ENCODE measurements at places on chromosomes 5 and 9.

DNA sequence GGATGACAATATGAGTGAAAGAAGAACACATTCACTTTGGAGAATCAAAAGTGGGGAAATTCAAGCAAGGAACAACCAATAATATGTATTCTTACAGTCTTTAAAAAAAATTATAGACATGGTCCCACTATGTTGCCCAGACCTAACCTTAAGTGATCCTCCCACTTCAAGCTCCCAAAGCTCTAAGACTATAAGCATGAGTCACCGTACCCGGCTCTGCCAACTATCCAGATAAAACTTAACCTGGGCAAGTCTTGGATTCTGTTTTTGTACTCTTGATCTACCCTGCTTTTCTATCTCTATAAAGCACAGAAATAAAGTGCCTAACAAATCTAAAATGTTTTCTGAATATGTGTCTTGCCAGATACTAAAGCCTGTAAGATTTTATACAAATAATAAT lies 30.9 kb downstream of the CEMIP2 start:
- peaks cover 7% of the 10 kb centered on the region for H3K4me1 ChIP-seq
- no peak overlapping the region for H3K4me3 ChIP-seq
- peaks cover 93% of the 10 kb centered on the region for H3K36me3 ChIP-seq
- no peak for DNase-seq
- no peaks in the 10 kb centered on the region for H3K27me3 ChIP-seq

GRCh38 chr9:98199388-98200033 lies 7.1 kb upstream of the CORO2A start:
- no peak overlapping the region for H3K4me3 ChIP-seq
- no peaks in the 10 kb centered on the region for H3K27me3 ChIP-seq
- no peak overlapping the region for H3K27ac ChIP-seq
- H3K36me3 ChIP-seq, result peaks cover 3% of the 10 kb centered on the region
- DNase-seq, result no peak

DNA sequence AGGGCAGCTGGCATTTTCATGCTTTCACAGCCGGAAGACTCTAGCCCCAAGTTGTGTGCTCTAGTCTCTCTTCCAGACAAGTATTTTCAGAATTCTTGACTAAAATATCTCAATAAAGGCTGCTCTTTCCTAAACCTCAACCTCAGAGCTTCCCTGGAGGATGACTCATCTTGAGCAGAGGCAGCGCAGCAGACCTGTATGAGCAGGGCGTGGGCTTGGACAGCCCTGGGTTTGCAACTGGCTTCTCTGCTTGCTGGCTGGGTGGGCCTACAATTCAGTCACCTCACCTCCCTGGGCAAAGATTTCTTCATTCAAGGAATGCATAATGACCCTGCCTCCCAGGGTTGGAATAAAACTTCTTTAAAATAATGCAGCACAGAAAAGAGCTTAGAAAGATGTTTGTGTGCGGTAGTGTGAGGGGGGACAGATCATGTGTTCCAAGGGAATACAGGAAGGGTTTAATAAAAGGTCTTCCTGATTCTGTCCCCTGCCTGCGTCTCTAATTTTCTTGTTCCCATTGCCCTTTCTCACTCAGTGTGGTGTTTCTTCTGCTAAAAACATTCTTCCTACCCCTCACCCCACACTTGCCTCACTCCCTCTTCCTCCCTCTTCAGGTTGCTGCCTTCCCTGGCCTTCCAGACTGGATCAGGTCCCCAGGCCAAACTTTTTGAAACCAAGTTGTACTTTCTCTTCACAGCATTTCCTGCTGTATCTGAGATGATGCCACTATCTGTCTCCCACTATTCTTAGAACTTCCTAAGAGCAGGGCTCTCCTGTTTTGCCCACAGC lies 39.4 kb upstream of the MAP1B start:
- H3K36me3 ChIP-seq, result no peaks in the 10 kb centered on the region
- no peaks in the 10 kb centered on the region for H3K4me1 ChIP-seq
- no peak for DNase-seq
- peaks cover 66% of the 10 kb centered on the region for H3K27me3 ChIP-seq
- H3K27ac ChIP-seq, result no peak overlapping the region

- H3K4me3 ChIP-seq, result no peak overlapping the region
- H3K4me1 ChIP-seq, result peaks cover 4% of the 10 kb centered on the region
- no peaks in the 10 kb centered on the region for H3K36me3 ChIP-seq
- DNase-seq, result no peak
- H3K27me3 ChIP-seq, result no peaks in the 10 kb centered on the region
- H3K27ac ChIP-seq, result no peak overlapping the region
These were observed 97.6 kb downstream of the GADD45G start for GRCh38 chr9:89702401-89702800.

- H3K27me3 ChIP-seq, result peaks cover 7% of the 10 kb centered on the region
- peaks cover 18% of the 10 kb centered on the region for H3K4me1 ChIP-seq
- peaks cover 4% of the 10 kb centered on the region for H3K36me3 ChIP-seq
- H3K27ac ChIP-seq, result no peak overlapping the region
- H3K4me3 ChIP-seq, result no peak overlapping the region
These were observed 229.9 kb upstream of the MAP3K1 start for GRCh38 chr5:56585461-56585860.

DNA sequence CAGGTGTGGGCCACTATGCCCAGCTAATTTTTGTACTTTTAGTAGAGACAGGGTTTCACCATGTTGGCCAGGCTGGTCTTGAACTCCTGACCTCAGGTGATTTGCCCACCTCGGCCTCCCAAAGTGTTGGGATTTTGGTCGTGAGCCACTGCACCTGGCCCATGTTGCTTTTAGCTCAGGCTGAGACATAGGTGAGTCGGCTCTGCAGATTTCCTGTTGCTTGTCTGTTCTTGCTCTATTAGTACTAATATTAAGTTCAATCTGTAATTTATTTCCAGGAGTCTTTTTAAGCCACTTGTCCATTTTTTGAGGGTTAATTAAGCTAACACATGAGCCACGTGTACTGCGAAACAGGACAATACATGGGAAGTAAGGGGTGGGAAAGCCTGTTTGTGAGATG lies 21.4 kb upstream of the BASP1 start:
- no peak overlapping the region for H3K4me3 ChIP-seq
- H3K27ac ChIP-seq, result no peak overlapping the region
- DNase-seq, result no peak
- H3K27me3 ChIP-seq, result no peaks in the 10 kb centered on the region
- peaks cover 3% of the 10 kb centered on the region for H3K36me3 ChIP-seq

DNA sequence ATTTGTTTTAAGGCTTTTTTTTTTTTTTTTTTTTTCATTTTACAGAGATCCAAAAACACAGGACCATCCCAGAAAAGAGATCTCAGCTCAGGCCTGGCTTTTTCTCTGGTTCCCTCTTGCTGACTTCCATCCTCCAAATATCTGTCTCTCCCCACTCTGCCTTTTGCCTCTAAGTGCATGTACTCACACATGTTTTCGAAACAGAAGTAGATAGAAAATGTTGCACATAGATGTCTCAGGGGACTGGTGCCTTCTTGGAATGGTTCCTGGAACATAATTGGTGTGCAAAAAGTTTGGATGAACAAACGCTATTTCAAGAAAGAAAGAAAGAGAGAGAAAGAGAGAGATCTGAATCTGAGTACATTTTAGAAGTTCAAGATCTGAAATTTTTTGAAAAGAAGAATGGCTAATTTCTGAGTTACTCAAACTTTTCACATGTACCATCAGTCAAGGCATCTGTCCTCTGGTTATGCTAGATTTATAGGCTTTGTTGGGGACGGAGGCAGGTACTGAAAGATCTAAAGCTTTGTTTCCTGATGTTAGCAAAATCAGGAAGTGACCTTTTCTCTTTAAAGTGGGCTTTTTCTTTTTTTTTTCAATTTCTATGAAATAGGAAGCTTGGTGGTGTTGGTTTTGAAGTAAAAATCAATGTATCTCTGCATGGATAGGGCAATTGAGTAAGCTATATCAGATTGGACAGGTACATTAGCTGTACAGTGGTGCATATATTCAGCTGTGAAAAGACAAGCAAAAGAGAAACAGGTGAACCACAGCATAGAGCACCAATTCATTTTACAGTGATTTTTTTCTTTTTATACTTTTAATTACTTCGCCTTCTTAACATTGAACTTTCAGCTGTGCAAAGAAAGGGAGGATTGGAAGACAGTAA lies 8.5 kb upstream of the TNFSF8 start:
- no peaks in the 10 kb centered on the region for H3K36me3 ChIP-seq
- peak overlapping the region; percentile 1 for H3K27ac ChIP-seq
- no peak for DNase-seq
- no peak overlapping the region for H3K4me3 ChIP-seq

GRCh38 chr9:27355166-27355565 lies 58.2 kb upstream of the EQTN start:
- H3K4me3 ChIP-seq, result no peak overlapping the region
- no peaks in the 10 kb centered on the region for H3K27me3 ChIP-seq
- H3K27ac ChIP-seq, result no peak overlapping the region
- H3K36me3 ChIP-seq, result no peaks in the 10 kb centered on the region
- no peak for DNase-seq
- peaks cover 6% of the 10 kb centered on the region for H3K4me1 ChIP-seq

- no peak overlapping the region for H3K4me3 ChIP-seq
- no peaks in the 10 kb centered on the region for H3K27me3 ChIP-seq
- no peaks in the 10 kb centered on the region for H3K36me3 ChIP-seq
- H3K27ac ChIP-seq, result no peak overlapping the region
- no peak for DNase-seq
These were observed 330.6 kb downstream of the ACTL7B start for GRCh38 chr9:108525186-108525585.

DNA sequence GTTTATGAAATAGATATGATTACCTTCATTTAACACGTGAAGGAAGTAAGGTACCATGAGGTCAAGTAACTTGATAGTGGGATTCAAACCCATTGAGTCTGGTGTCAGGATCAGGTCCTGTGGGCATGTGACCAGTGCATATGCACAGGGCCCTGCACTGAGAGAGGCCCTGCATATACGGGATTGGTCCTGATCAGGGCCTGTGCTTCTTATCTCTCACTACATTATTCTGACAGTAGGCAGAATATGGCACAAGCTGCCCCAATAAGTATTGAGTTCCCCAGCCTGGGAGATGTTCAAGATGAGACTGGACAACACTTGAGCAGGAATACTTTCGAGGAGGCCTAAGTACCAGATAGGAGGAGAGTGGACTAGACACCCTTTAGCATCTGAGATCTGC lies 44.0 kb downstream of the GALNT10 start:
- no peaks in the 10 kb centered on the region for H3K27me3 ChIP-seq
- H3K27ac ChIP-seq, result no peak overlapping the region
- no peak for DNase-seq
- no peaks in the 10 kb centered on the region for H3K36me3 ChIP-seq

- peaks cover 19% of the 10 kb centered on the region for H3K4me1 ChIP-seq
- H3K27me3 ChIP-seq, result no peaks in the 10 kb centered on the region
- H3K4me3 ChIP-seq, result no peak overlapping the region
- H3K27ac ChIP-seq, result no peak overlapping the region
- H3K36me3 ChIP-seq, result peaks cover 12% of the 10 kb centered on the region
These were observed 8.9 kb upstream of the DPP7 start for GRCh38 chr9:137123468-137123837.

DNA sequence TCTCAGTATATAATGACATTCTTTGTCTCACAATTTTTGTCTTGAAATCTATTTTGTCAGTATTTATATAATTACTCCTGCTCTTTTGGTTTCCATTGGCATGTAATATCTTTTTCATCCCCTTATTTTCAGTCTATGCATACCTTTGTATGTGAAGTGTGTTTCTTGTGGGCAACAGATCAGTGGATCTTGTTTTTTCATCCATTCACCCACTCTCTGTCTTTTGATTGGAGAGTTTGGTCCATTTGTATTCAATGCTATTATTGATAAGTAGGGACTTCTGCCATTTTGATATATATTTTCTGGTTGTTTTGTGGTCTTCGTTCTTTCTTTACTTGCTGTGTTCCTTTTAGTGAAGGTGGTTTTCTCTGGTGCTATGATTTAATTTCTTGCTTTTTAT lies 10.9 kb downstream of the RIC1 start:
- peaks cover 47% of the 10 kb centered on the region for H3K4me1 ChIP-seq
- H3K4me3 ChIP-seq, result no peak overlapping the region
- DNase-seq, result no peak
- H3K27me3 ChIP-seq, result no peaks in the 10 kb centered on the region

DNA sequence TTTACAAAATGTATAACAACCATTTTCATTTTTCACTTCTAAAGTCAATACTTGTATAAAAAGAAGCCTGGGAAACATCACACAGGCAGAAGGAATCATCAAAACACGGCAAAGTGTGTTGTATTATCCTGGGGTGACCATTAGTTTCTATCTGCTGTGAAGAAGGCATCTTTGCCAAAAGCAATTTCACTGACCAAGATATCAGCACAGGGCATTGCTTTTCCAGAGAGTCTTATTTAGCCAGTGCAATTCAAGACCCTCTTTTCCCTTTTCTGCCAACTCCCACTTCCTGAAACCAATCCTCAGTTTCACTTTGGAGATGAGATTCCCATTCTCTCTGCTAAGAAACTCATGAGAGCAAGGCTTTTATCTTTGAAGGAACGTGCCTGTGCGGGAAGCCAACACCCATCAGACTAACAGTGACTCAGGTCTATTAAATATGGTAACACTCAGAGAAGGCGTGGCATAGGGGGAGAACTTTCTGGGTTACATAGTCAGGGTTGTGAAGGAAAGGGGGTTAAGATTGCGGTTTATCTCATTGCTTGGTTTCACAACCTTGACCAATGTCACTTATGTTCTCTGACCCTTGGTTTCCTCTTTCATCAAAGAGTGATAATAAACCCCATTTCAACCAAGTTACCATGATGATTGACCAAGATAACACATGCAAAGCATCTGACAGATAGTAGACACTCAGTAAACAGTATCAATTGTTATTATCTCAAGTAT lies 666.9 kb upstream of the KLF4 start:
- no peak overlapping the region for H3K27ac ChIP-seq
- DNase-seq, result no peak
- no peaks in the 10 kb centered on the region for H3K4me1 ChIP-seq
- no peaks in the 10 kb centered on the region for H3K36me3 ChIP-seq
- H3K27me3 ChIP-seq, result no peaks in the 10 kb centered on the region

GRCh38 chr5:145979270-145980223 lies 43.2 kb downstream of the SH3RF2 start:
- no peaks in the 10 kb centered on the region for H3K4me1 ChIP-seq
- DNase-seq, result no peak
- H3K36me3 ChIP-seq, result no peaks in the 10 kb centered on the region
- H3K27me3 ChIP-seq, result no peaks in the 10 kb centered on the region
- no peak overlapping the region for H3K27ac ChIP-seq

DNA sequence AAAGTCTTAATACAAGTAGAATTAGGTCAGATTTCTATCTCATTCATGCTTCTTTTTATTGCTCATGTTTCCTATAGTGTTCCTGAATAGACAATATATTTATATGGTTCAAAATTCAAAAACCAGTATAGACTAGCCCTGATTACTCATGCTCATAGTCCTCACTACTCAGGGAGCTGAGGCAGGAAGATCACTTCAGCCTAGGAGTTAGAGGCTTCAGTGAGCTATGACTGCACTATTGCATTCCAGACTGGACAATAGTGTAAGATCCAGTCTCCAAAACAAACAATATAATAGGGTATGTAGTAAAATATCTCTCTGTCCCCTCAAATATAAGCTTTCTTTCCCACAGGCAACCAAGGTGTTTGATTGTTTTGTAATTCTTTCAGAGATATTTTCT lies 2.4 kb downstream of the ANKRD31 start:
- DNase-seq, result no peak
- peaks cover 4% of the 10 kb centered on the region for H3K4me1 ChIP-seq
- H3K27me3 ChIP-seq, result no peaks in the 10 kb centered on the region
- peaks cover 10% of the 10 kb centered on the region for H3K36me3 ChIP-seq

- no peaks in the 10 kb centered on the region for H3K27me3 ChIP-seq
- H3K4me1 ChIP-seq, result no peaks in the 10 kb centered on the region
- peak overlapping the region; percentile 22 for H3K4me3 ChIP-seq
- no peak overlapping the region for H3K27ac ChIP-seq
These were observed 205.2 kb upstream of the ZNF608 start for GRCh38 chr5:124951661-124952060.

- H3K36me3 ChIP-seq, result peaks cover 17% of the 10 kb centered on the region
- DNase-seq, result no peak
- H3K27me3 ChIP-seq, result no peaks in the 10 kb centered on the region
- H3K4me1 ChIP-seq, result peaks cover 72% of the 10 kb centered on the region
These were observed 1.4 kb downstream of the PTTG1 start for GRCh38 chr5:160423099-160423498.
